ENCODE measurements at places on chromosomes 5 and 9.
A peak's percentile ranks its signal among the peaks of the same experiment; 100 is the strongest.

- no peak for DNase-seq
Measured at GRCh38 chr9:13529321-13530104, 250.0 kb upstream of the MPDZ start.

DNA sequence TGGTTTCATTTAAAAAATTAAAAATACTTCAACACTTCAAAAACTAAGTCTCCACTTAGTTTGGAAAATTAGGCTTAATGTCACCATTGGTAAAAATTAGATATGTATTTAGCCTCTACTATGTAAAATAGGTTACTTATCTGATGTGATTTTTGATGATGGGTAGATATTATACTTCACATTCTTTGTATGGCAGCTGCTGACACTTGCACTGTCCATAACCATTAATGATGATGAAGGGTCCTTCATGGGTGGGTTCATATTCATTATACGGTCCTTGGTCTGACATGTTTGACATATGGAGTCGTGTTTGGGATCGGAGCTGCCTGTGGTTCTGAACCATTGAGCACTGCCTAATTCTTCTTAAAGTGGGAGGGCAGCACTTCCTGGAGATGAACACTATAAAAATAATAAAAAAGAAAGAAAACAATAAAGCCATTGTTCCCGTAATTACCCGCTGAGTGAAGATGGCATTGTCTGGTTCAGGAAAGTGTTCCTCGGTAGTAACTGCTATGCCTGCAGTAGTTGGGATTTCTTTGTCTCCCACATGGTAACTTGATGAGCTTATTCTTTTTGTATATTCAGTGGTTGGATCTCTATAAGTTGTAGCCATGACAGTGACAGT lies 2.2 kb downstream of the LRRTM2 start:
- no peak for DNase-seq

- peak; percentile 66 for DNase-seq
Measured at GRCh38 chr5:134577022-134577795, 51.7 kb downstream of the JADE2 start.

DNA sequence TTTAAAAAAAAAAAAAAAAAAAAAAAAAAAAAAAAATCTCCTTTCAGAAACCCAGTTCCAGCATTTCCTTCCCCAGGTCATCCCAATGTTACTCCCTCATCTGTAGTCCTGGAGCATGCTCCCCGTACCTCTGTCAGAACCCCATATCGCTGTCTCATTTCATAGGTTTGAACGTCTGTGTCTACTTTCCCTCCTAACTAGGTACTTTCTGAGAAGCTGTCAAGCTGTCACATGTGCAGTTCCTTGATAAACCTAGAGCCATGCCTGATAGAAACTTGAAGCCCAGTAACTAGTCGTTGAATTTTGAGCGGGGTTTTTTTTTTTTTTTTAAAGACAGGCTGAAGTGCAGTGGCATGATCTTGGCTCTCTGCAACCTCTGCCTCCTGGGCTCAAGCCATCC lies 15.6 kb downstream of the EXOSC3 start:
- DNase-seq: no peak

GRCh38 chr5:160500786-160501779 lies 79.4 kb downstream of the PTTG1 start:
- no peak for DNase-seq

DNA sequence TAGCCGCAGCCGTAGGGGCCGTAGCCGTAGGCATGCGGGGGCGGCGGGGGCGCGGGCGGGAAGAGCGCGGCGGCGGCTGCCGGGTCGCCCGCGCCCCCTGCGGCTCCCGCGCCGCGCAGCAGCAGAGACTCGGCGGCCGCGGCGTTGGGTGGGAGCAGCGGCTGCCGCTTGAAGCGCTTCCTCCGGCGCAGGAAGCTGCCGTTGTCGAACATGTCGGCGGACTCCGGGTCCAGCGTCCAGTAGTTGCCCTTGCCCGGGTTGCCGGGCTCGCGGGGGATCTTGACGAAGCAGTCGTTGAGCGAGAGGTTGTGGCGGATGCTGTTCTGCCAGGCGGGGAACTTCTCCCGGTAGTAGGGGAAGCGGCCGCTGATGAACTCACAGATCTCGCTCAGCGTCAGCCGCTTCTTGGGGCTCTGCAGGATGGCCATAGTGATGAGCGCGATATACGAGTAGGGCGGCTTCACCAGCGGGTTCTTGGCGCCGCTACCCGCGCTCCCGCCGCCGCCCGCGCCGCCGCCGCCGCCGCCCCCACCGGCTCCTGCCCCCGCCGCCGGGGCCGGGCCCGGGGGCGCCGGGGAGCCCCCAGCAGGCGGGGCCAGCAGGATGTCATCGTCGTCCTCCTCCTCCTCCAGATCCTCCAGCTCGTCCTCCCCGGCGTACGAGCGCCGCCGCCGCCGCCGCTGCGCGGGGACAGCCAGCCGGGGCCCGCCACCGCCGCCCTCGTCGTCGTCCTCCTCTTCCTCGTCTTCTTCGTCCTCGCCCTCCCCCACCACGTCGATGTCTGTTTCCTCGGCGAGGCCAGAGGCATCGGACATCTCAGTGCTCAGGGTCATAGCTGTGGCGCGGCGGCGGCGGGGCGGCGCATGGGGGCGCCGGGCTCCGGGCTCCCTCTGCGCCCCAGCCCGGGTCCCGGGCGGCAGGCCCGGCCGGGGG lies 781 bp downstream of the FOXD1 start:
- peak; percentile 60 for DNase-seq

DNA sequence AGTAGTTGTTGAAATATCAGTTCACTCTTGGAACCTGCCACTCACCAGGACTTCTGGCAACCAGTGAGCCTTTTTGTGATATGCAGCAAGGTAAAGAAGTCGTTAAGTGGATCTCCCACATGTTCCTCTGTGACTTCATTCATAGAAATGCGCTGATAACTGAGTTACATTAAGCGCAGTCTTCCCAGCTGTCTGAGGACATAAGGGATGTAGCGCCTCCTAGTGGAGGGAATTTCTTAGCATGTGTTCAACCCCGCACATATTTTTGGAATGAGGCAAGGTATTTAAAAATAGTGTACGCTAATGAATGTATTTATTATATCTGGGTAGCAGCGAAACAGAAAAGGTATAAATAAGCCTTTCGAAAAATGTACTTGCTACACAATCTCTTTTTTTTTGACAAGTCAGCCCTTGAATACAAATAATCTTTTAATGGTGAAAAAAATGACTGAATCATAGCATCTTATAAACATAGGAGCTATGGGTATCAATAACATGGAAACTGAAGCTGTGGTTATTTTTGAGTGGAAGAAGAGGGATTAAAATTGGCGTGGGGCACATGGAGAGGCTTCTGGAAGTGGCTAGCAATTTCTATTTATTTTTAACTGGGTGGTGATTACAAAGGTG lies 38.0 kb downstream of the PALM2AKAP2 start:
- peak; percentile 44 for DNase-seq

- no peak for DNase-seq
Measured at GRCh38 chr9:22170990-22171670, 162.0 kb upstream of the CDKN2B start.

DNA sequence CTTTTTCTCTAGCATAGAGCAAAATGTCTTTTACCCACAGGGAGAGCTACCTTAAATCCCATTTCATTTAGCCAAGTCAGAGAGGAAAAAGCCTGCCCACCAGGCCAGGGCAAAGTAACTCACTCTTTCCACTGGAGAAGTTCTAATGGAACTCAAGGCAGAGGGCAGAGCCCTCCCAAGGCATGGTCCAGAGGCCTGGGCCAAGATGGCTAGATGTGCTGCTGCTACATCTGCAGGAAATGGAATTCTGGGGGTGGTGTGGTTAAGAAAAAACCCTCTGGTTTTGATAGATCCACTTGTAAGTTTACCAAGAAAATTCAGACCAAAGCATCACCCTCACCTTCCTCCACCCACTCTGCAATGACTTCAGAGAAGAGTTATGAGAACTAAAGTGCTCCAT lies 37.3 kb downstream of the CSF2 start:
- no peak for DNase-seq

DNA sequence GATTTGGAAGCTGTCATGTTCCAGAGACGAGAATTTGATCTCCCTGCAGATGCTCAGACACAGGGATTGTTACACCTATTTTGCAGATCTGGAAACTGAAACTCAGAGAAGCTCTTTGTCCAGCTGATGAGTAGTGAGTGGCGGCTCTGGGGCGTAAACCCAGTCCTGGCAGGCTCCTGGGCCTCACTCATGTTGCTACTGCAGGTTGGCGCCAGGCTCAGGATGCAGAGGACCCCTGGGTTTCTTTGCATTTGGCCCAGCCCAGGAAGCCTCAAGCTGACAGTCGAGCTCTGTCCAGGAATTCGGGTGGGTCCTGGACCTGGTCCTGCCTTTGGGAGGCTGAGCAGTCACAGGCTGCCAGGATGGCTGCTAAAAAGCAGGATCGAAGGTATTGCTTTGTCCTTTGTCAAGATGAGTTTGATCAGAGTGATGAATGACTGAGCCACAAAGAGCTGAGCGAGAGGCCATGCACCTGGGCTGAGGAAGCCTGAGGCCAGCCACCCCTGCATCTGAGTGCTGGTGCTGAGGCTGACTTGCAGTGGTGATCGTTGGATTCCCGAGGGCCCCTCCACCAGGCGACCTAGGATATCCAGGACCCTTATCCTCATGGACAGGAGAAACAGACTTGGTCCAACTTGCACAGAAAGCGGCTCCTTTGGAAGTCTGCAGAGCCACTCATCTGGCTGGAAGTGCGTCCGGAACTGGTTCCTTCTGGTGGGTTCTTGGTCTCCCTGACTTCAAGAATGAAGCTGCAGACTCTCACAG lies 8.3 kb upstream of the RNF130 start:
- no peak for DNase-seq

DNA sequence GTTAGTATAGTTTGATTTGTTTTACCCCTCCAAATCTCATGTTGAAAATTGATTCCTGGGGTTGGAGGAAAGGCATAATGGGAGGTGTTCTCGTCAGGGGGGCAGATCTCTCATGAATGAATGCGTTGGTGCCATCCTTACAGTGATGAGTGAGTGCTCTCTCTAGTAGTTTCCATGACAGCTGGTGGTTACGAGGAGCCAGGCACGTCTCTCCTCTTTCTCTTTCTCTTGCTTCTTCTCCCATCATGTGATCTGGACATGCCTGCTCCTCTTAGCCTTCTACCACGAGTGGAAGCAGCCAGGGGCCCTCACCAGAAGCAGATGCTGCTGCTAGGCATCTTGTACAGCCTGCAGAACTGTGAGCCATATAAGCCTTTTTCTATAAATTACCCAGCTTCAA lies 454.1 kb downstream of the EFNA5 start:
- DNase-seq: no peak

DNA sequence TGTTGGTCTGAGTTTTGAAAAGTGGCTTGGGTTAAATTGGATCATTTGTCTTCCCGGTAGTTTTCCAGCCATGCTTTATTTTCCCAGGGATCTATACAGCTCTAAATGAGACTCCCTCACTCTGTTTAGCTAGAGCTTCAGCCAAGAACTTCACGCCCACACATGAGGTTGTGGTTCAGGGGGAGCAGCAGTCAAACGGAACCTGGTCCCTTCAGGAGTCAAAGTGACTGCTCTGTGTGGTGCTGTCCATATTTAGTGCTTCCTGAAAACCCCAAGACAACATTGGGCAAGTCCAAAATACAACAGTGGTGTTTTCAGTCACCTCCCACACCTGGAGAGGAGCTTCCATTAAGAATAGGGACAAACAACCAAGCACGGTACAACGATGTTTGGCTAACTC lies 90.5 kb downstream of the ANKH start:
- DNase-seq: no peak

GRCh38 chr5:113140837-113141671 lies 164.5 kb downstream of the DCP2 start:
- DNase-seq: no peak

GRCh38 chr5:127320032-127320965 lies 29.7 kb downstream of the MEGF10 start:
- no peak for DNase-seq

DNA sequence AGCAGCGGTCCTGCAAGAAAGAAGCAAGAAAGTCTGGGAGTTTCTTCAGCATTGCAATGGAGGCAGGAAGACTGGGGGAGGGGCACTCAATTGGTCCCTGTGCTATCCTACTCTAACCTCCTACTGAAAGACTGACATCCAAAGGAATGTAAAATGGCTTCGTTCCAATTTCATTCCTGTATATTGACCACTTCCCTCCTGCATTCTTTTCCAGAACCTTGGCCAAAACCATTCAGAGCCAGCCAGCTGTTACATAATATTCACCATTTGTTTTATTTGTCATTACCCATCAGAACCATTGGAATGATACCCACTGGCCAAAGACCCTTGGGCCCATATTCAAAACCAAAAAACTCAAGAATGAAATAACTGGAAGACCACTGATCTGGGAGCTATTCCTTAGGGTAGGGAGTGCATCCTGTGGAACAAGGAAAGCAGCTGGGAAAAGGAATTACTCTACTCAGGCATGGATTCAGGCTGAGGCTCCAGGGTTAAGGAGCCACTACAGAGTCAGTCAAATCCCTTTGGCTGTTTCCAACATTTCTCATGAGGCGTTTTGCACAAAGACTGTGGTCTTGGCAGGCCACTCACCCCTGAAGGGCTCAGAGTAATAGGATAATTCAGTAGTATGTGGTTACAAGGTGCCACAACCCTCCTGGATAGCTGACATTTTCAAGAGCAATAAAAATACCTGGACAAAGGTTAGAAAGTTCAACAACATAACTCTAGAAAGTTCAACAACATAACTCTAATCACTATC lies 148.7 kb upstream of the SLC1A3 start:
- no peak for DNase-seq

DNA sequence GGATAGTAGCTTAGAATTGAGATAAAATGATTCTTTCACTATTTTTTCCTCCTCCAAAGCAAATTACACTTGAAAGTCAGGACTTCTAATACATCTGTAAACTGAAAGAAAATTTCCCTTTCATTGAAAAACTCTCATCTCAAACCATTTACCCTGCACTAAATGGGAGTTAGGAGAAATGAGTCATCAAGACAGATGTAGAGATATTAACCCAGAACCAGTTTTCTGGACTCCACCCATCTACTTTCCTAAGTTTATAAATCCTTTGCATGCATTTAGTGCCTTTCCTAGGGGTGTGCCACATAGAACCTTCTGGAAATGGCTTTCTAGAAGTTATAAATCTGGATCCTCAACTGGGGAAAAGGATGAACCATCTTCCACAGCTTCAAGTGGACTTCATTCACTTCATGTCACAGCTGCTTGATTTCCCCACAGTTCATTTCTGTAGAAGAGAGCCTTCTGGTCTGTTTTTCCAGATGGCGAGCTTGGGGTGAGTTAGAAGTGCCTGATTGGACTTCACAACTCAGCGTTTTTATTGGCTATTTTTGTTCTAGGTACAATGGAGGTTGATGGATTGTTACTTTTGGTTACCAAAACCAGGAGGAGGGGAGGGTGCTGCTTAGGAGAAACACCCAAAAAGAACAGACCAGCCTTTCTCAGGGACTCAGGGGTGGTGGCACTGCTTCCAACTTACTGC lies 72.5 kb upstream of the GPR151 start:
- no peak for DNase-seq

GRCh38 chr5:122051569-122051968 lies 26.5 kb downstream of the LOX start:
- DNase-seq: no peak

GRCh38 chr5:8848366-8848765 lies 697.5 kb downstream of the SEMA5A start:
- DNase-seq: no peak

DNA sequence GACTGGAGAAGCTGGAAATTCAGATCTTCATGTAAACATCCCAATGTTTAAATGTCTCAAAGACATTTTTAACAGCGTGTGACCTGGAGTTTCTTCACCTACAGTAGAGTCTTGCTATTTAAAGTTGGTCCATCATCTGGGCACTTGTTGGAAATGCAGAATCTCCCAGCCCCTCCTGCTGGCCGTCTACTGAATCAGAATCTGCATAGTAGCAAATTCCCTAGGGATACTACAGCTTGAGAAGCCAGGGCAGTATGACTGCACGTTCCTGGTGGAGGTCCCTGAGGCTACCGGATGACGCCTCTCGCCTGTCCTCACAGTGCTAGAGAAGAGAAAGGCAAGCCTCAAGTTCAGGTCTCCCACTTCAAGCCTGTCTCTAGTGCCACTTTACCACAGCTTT lies 15.7 kb downstream of the SAP30L start:
- no peak for DNase-seq
